ENCODE measurements at places on chromosomes 5 and 9.

DNA sequence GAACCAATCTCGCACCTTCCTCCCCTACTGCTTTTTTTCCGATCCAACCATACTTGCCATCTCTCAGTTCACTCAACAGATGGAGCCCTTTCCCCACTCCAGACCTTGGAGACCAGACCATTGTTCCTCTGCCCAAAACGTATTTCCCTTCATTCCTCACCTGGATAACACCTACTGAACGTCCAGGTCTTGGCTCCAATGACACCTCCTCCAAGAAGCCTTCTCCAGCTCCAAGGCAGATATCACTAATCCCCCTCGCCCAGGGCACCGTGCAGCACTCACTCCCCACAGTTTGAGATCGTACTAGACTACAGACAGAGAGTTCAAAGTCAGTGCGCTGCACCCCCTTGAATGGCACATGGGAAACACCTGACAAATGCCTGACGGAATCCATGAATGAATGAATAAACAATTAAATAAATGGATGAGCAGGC, 47.1 kb upstream of the AKNA start:
- DNase-seq: no peak

DNA sequence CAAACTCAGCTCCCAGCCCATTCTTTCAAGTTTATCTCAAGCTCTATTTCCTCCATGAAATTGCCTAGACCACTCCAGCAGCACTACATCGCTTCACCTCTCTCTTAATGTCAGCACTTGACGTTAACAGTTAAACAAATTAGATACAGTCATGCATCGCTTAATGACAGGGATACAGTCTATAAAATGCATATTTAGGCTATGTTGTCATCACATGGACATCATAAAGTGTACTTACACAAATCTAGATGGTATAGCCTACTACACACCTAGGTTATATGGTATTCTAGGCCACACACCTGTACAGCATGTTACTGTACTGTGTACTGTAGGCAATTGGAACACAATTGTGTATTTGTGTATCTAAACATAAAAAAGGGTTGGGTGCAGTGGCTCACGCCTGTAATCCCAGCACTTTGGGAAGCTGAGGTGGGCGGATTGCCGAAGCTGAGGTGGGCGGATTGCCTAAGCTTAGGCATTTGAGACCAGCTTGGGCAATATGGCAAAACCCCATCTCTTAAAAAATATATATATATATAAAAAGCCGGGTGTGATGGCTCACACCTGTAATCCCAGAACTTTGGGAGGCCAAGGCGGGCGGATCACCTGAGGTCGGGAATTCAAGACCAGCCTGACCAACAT, 13.4 kb upstream of the PCSK5 start:
- DNase-seq: no peak

GRCh38 chr5:179261301-179262125, 83.7 kb downstream of the ADAMTS2 start:
- peak; percentile 65 for DNase-seq

- no peak for DNase-seq
Observed at GRCh38 chr5:78009937-78010527, 233.9 kb upstream of the TBCA start.

GRCh38 chr9:79694208-79694607, 122.4 kb downstream of the TLE4 start:
- DNase-seq: no peak

- DNase-seq: no peak
Observed at GRCh38 chr9:127944586-127945218, 7.0 kb upstream of the DPM2 start.
